ENCODE measurements at places on chromosomes 3 and 15.

DNA sequence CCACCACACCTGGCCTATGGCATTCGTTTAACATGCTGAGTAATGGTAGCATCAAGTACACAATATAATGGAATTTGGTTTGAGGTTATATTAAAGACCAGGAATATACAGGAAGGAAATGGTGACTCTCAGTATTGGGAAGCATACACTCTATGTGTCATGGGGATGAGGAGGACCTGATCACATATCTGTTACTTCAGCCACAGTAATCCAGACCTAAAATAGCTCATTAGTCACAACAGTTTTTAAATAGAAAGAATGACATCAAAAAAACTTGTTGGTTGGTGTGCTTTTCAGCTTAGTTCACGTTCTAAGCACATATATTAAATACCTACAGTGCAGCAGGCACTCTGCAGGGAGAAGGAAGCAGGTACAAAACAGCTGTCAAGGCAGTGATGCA lies 52.5 kb upstream of the ATP2C1 start:
- no peak for DNase-seq

DNA sequence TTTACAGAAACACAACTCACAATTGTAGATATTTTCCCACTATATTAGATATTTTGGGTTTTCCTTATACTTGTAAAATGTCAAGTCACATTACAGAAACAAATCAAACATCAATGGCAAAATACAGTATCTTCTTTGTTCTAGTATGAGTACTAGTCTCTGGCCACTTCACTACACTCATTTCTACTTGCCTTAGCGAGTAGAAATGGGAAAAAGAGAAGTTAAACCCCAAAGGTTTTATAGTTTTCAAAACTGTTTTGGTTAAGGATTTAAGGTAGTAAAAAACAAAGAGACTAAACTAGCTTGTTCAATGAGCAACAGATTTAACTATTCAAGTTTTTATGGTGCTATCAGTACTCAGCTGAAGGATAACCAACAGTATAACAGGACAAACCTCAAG lies 81.7 kb downstream of the BTD start:
- no peak for DNase-seq

- no peak for DNase-seq
Measured at GRCh38 chr3:183626877-183627594, 8.4 kb upstream of the KLHL24 start.

GRCh38 chr3:177816667-177817208 lies 619.5 kb upstream of the TBL1XR1 start:
- DNase-seq, result no peak

DNA sequence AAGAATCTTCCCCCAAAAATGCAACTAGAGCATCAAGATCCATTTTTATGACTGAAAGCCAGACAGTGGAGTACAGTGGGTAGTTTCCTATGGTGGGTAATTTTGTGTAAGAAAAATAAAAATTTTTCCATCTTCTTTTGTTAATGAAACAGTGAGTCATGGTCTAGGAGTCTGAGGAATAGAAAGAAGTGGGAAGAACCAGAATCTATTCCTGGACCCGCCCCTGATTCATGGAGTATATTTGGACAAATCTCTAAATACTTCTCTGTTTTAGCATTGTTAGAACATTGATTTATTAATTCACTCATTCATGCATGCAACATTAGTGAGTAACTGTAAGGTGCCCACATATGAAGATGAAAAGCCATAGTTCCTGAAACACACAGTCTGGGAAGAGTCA lies 304.5 kb upstream of the GPR149 start:
- no peak for DNase-seq

DNA sequence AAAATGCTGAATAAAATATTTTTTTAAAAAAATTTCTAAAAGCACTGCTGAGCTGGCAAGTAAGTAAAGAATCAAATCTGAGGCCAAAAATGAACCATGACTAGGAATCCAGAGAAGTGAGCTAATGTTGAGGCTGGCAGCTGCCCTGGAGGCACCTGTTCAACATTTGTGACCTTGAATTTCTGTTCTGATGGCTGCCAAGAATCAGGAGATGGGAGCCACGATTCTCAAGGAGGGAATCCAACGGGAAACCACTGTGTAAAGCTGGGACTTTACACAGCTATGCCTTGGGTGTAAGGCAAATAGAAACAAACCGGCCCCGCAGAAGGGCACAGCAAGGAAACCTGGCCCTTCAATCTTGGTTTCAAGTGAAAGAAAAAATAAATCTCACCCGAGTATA lies 22.7 kb downstream of the HEG1 start:
- no peak for DNase-seq

GRCh38 chr15:44458429-44458828 lies 31.0 kb downstream of the CTDSPL2 start:
- no peak for DNase-seq

DNA sequence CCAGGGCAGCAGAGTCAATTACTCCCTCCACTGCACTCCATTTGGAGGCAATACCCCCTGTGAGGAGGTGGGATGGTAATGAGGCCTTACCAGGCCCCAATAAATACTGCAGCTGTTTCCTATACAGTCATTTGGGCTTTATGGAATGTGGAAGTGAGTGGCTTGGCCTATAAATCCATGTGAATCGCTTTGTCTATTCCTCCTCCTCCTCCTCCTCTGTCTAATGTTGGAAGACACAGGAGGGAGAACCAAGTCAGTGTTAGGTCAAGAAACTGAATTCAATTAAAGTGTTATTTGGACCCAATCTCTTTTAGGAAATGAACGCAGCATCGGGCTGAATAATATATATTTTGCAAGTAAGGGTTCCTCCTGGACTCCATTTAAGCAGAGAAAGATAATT lies 17.3 kb upstream of the SRGAP3 start:
- no peak for DNase-seq

- DNase-seq, result no peak
Measured at GRCh38 chr3:167983583-167983982, 112.1 kb downstream of the GOLIM4 start.

- DNase-seq, result no peak
Measured at GRCh38 chr15:59587085-59587826, 24.3 kb upstream of the GCNT3 start.

DNA sequence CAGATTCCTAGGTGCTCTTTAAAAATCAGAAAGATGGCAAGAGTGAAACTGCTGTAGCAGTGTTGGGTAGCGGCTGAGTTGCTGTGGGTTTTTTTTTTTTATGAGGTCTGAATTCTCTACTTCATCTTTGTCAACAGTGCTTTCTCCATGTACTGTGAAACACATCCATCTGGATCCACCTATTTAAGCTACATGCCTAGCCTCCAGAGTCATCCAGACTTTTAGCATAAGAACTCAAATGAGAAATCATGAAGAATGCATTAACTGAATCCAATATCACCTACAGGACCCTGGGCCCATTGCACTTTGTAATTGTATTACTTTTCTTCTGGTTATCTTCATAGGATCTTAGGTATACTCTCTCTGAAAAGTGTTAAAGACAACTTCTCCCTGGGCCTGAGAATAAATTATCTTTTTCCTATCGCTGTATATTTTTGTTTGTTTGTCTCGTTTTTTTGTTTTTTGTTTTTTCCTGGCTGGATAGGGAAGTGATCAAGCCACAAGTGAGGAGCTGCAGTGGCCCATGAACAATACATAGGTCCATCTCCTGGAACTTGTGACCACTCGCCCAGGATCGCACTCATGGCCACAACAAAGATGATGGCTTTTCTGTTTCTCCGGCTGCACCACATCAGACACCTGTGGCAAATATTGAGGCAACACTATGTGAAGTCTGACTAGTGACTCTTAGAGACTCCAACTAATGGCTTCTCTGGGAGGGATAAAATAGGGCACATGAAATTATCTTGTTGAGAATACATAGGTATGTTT lies 609.9 kb upstream of the AGTR1 start:
- no peak for DNase-seq

DNA sequence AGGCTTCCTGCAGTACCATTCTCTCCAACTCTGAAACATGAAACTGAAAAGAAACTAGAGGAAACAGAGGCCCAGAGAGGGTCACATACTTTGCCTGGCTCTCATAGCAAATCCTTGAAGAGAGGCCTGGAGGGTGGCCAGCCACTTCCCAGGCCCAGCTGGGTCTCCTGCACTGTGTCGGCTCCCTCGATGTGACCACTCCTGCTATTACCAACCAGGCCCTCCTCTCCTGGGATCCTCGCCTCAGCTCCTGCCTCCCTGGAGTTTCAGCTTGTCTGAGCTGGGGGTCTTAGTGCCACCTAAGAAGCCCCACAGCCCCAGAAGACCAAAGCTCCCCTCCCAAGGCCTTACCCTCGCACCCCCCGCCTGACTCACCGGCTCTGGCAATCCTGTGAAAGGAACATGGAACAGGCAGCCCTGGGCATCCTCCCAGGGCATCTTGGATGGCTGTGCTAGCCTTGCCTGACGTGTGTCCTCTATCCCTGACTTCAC lies 4.6 kb downstream of the LOXL1 start:
- DNase-seq, result no peak

DNA sequence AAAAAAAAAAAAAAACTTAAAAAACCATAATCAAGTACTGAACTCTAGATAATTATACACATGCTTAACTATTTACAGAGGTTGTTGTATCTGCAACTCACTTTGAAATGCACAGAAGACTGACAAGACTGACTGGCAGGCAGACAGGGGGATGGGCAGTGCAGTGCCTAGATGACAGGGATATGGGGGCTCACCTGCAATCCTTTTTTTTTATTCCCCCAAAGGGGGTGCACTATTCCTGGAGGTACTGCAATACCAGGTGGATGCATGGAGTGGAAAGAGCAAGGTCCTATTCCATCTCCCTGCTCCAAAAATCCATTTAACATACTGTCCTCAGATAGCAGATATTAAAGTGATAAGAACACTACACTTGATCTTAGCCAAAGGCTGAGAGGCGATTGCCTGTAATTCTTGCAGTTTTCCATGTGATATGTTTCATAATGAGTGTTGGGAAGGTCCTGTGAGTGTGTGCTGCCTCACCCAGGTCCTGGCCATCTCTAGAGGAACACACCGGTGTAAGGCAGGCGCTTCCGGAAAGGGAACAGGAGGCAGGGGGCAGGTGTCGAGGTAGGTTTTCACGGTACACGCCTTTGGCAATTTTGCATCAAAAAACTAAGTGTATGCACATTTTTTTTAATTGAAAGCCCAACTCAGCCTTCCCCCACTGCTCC lies 22.7 kb downstream of the SEC61A1 start:
- no peak for DNase-seq

- DNase-seq, result no peak
Measured at GRCh38 chr3:11625376-11626083, 18.2 kb downstream of the VGLL4 start.

- no peak for DNase-seq
Measured at GRCh38 chr3:69716119-69716518, 23.1 kb upstream of the MITF start.

- DNase-seq, result no peak
Measured at GRCh38 chr3:181274025-181274424, 284.5 kb upstream of the DNAJC19 start.

DNA sequence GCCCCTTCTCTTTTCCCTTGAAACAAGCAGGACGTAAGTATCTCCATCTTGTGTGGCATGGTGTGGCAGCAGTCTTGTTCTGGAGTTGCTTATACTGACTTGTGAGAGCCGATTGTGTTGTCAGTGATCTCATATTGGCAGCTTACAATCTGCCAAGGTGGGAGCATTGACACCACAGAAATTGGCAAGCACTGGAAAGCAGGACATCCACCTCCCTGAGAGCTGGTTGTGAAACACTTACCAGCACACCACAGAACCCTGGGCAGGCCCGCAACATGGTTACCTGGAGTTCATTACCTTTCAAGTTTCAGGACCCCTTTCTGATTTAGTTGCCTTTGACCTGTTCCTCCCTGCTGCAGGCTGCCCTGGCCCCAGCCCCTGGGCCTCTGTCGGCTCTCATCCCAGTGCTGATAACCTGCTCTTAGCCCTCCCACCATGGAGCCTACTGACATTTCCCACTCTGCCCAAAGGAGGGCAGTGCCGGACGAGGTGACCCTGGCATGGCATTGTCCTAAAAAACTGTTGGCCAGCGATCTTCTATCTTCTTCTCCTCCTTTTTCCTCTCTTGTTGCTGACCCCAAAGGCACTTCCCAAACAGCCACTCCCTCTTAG lies 10.6 kb upstream of the ATP2B2 start:
- DNase-seq, result no peak

DNA sequence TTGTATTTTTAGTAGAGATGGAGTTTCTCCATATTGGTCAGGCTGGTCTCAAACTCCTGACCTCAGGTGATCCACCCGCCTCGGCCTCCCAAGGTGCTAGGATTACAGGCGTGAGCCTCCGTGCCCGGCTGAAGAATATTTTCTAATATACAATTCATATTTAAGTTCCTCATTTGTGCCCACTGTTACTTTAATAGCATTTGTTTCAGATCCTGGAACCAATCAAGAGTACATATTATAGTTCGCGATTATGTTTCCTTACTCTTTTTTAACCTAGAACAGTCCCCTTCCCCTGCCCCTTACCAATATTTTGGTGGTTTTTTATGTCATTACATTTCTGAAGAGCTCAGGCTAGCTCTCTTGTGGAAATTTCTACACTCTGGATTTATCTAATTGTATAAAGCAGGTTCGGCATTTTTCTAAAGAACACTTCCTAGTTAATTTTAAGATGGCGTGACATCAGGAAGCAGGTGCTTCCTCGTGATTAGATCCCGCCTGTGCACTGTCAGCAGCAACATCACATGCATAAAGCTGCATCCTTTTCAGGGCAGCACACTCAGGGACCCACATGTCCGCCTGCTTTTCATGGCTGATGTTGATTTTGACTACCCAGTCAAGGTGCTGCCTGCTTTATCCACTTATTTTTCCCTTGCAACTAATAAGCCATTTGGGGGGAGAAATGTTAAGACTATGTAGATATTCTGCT lies 88.7 kb upstream of the EPHB3 start:
- DNase-seq, result no peak

GRCh38 chr15:80379693-80380092 lies 24.5 kb upstream of the ARNT2 start:
- DNase-seq, result no peak

DNA sequence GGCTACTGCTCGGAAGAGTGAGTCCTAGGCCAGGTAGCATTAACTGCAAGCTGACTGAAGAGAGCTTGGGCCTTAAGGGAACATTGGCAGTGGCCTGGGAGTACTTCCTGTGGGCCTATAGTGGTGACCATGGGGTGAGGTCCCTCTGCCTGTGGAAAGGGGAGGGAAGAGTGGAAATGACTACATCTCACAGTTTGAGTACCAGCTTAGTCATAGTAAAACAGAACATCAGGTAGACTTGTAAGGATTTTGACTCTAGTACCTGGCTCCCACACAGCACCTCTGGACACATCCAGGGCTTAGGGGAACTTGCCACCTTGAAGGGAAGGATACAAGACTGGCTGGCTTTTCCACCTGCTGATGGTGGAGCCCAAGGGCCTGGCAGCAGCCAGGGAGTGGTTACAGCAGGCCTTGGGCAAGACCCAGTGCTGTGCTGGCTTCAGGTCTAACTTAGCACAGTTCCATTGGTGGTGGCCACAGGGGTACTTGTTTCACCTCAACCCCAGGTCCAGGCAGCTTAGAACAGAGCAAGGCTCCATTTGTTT lies 147.8 kb downstream of the SLC9A9 start:
- DNase-seq, result no peak

GRCh38 chr3:182925330-182925943 lies 54.9 kb downstream of the DCUN1D1 start:
- DNase-seq, result no peak

GRCh38 chr15:43219929-43220928 lies 589 bp downstream of the EPB42 start:
- DNase-seq, result no peak
